ENCODE measurements at places on chromosomes 11 and 22.

GRCh38 chr11:57230316-57230715 lies 6.7 kb downstream of the APLNR start:
- DNase-seq: no peak

- no peak for DNase-seq
These were observed 5.4 kb downstream of the TMEM123 start for GRCh38 chr11:102447193-102447592.

- no peak for DNase-seq
These were observed 18.0 kb downstream of the LSP1 start for GRCh38 chr11:1870721-1871466.

- DNase-seq: no peak
These were observed 16.4 kb upstream of the OR5AL1 start for GRCh38 chr11:56396047-56396446.

- DNase-seq: no peak
These were observed 22.3 kb downstream of the DGCR6L start for GRCh38 chr22:20297414-20298109.

GRCh38 chr11:102800767-102801166 lies 2.8 kb upstream of the MMP1 start:
- no peak for DNase-seq

GRCh38 chr11:45391168-45391850 lies 105.2 kb upstream of the SYT13 start:
- no peak for DNase-seq

DNA sequence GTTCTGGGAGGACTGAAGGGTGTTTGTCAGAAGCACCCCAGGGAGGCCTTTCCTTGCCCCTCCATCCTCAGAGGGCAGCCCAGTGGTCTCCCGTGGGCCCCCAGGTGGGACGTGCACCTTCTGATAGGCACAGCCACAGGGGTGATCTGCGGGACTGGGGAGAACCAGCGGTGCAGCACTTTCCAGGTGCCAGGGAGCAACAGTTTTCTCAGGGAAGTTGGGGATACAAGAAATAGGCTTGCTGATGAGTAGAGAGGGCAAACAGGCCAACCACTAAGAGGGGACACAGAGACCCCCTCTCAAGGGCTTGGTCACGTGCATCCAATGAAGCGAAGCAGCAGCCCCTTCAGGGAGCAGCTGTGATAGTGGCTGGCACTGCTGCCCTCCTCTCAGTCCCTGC lies 107.1 kb upstream of the BID start:
- no peak for DNase-seq

GRCh38 chr11:126331286-126331685 lies 24.2 kb upstream of the ST3GAL4 start:
- DNase-seq: no peak

DNA sequence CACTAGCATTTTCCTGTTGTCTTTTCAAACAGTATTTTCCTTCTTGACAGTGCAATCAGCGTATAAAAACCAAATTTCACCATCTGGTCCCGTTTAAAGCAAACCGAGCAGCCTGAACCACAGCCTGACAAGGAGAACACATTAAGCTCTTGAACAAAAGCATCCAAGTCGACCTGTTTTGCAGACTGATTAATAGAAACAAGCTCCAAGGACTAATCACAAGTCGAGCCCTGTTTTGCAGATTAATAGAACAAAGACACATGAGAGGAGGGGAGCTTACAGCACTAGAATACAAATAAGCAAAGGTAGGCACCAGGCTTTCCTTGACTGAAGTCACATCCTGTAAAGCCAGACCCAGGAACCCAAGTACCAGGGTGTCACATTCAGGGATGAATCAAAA lies 104.8 kb downstream of the MPPED2 start:
- no peak for DNase-seq

DNA sequence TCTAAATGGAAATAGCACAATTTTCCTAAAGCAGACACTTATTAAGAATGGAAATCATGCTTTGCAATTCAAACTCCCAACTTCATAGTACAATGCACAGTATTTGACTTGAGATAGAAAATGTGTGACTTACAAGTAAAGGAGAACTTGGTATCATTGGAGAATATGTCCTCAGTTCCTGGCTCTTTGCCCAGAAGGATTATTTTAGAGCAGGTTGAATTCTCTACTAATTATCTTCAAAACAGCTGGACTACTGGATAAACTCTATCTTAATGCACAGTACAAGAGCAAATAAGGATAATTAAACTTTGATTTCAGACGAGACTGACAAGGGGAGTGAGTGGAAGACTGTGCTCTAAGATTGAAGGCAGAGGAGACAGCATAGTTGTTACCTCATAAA lies 839.4 kb downstream of the OPCML start:
- DNase-seq: no peak

DNA sequence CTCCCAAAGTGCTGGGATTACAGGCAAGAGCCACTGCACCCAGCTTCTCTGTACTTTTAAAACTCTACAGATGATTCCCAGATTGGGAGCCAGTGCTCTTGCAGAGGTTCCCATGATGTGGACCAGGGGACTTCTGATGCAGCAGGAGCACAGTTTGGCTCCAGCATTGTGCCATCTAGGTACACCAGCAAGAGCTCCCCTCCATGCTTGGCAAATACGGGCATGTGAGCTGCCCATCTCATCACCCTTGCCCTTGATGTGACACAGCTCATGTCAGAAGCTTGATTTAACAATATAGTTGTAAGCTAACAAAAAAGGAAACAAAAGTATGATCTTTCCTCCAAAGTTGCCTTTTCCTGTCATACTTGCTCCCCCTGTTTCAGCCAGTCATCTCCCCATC lies 28.7 kb downstream of the SNU13 start:
- no peak for DNase-seq

GRCh38 chr22:47692811-47693210 lies 930.4 kb downstream of the TBC1D22A start:
- DNase-seq: no peak

DNA sequence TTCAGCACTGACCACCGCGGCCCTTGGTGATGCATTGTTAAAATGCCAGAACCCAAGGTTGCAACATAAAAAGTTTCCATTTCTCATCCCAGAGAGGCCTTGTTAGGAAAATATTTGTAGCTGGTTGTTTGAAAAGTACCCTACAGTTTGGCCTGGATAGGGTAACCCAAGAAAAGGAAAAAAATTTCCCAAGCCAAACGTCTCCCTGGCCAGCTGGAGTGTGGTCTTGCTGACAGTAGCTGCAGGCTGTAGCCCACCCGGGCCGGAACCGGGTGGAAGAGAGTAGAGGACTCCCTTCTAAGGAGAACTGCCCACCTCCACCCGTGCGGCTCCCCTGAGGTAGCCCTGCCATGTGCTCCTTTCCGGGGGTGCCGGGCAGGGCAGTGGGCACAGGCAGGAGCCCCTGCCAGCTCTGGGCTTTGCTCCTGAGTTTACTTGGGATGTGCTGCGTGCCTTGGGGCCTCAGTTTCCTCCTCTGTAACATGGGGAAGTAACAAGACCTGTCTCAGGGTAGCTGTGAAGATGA lies 38.5 kb downstream of the IGHMBP2 start:
- DNase-seq: no peak

DNA sequence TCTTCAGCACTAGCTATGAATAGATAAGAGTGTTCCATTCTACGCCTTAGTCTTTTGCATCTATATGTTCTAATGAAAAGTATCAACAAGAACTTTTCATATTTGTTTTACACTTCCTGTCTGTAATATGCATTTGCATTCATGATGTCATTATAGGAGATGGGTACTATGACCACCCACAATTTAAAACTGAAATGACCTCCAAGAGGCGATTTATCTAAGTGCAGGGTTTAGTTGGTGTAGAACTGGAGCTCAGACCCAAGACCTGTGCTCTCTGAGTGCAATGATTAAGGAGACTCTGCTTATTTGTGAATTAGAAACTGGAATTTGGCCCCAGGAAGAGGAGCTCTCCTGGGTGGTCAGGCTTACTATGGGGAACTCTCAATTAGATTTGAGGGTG lies 289.1 kb downstream of the ETS1 start:
- no peak for DNase-seq

- DNase-seq: no peak
These were observed 109.4 kb downstream of the GRIA4 start for GRCh38 chr11:105719073-105719822.

DNA sequence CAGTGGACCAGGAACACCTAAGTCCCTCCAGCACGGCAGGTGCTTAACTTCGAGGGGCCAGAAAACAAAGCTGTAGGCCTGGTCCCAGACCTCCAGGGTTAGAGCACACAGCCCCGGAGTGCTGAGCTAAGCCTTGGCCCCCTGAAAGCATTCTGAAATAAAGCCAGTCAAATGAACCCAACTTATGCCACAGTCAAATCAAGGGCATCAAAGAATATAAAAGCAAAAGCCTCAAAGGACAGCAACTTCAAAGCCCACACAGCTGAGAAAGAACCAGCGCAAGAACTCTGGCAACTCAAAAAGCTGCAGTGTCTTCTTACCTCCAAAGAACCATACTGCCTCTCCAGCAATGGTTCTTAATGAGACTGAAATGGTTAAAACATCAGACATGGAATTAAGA lies 39.1 kb downstream of the TMEM123 start:
- no peak for DNase-seq

DNA sequence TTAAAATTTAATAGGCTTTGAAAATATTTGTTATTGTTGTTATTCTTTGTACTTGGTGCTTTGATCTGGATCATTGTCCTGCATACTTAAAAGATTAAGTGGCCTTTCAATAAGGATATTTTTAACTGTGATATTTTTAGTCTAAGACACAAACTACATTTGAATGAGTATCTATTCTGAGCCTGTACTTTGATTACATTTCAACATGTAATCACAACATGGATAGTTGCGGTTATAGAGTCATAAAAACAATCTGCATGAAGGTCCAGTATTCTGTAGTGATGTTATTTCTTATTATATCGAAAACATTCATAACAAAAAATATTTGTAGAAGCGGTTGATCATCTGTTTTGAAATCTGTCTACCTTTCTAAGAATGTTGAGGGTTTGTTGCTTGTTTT lies 58.6 kb downstream of the HIPK3 start:
- no peak for DNase-seq

DNA sequence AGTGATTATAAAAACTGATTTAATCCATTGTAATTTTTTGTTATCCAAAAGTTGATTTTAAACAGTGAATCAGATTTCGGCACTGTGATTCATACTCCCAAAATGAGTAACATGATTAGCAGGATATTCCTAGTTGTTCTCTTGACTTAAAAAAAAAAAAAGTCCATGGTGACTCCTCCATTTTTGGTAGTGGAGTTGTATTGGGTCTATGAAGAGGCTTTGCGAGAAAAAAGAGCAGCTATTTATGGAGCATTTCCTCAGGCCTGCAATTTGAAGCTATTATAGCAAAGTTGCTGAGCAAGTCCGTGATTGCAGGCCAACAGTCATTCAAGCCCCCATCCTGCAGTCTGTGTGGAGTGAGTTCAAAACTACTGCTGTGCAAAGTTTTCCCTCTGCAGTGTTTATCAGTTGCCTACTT lies 28.8 kb downstream of the YAP1 start:
- no peak for DNase-seq

- DNase-seq: no peak
These were observed 204.5 kb upstream of the NAV2 start for GRCh38 chr11:19508165-19508564.

- DNase-seq: peak; percentile 72
These were observed 5.5 kb downstream of the C11orf24 start for GRCh38 chr11:68266121-68266891.

- no peak for DNase-seq
These were observed 76.0 kb downstream of the HSD17B12 start for GRCh38 chr11:43756575-43756974.

- DNase-seq: no peak
These were observed 963.4 kb downstream of the DLG2 start for GRCh38 chr11:84663731-84664130.

GRCh38 chr22:31958625-31959239 lies 14.4 kb downstream of the YWHAH start:
- no peak for DNase-seq

GRCh38 chr22:45429981-45430775 lies 16.7 kb downstream of the RIBC2 start:
- no peak for DNase-seq

DNA sequence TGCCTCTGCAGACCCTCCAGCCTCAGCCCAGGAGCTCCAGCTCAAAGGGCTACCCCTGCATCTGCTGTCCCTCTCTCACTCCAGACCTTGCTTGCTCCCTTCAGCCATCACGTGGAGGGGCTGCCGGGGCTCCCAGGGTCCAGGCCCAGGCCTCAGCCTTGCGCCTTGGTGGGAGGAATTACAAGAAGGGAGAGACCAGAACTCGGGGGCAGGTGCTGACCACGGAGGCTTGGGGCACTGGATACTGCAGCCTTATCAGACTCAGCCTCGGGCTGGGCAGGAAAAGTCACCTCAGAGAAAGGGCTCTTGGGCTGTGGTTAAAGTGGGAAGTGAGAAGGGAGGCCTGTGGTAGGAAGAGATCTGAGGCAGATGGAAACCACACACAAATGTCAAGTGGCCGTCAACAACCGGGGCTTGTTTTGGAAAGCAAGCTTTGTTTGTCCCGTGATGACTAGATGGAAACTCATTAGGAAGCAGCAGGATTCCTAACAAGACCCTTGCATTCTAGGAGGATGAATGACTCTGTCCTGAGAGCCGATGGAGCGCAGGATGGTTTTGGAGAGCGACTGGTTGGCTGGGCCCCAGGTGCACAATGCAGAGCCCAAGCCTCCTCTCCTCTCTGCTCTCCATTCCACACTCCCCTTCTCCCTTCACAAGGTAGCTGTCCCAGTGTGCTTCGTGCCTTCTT lies 1321.7 kb downstream of the TBC1D22A start:
- DNase-seq: no peak

- no peak for DNase-seq
These were observed 97.7 kb upstream of the TOP3B start for GRCh38 chr22:22080270-22080669.

DNA sequence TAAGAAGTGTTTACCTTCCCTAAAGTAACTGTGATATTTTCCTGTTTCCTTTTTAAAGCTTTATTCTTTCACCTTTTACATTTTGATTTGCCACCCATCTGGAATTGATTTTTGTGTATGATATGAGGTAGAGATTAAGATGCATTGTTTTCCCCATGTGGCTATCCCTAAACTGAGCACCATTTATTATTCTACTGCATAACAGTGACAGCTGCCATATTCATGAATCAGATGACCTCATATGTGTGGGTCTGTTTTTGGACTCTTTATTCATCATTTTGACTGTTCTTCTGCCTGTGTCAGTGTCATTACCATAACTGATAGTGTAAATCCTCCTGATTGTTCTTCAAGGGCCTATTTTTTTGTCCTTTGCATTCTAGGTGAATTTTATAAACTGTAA lies 50.8 kb downstream of the HIPK3 start:
- peak; percentile 74 for DNase-seq

DNA sequence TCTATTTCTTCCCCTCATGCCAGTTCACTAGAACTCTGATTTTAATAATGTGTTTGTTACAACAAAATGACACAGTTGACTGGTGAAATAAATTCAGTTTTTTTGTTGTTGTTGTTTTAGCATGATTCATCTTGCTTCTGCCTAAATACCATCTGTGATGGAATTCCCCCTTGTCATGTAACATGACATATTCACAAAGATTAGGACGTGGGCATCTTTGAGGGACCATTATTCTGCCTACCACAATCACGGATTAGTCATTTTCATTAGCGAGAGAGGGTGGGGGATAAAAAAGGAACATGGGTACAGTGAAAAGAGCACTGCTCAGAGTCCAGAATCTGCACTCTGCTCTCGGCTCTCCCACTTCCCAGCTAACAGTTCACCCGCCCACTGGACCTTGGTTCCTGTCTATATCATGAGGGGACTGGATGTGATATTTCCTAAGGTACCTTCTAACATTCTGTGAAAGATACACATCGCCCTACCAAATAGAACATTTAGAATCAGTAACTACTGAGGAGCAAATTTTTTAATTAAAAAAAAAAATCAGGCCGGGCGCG lies 11.3 kb downstream of the HTATIP2 start:
- DNase-seq: no peak

GRCh38 chr22:23402275-23403151 lies 177.6 kb downstream of the IGLL1 start:
- DNase-seq: peak; percentile 24
